ENCODE measurements at places on chromosomes 3 and 15.

DNA sequence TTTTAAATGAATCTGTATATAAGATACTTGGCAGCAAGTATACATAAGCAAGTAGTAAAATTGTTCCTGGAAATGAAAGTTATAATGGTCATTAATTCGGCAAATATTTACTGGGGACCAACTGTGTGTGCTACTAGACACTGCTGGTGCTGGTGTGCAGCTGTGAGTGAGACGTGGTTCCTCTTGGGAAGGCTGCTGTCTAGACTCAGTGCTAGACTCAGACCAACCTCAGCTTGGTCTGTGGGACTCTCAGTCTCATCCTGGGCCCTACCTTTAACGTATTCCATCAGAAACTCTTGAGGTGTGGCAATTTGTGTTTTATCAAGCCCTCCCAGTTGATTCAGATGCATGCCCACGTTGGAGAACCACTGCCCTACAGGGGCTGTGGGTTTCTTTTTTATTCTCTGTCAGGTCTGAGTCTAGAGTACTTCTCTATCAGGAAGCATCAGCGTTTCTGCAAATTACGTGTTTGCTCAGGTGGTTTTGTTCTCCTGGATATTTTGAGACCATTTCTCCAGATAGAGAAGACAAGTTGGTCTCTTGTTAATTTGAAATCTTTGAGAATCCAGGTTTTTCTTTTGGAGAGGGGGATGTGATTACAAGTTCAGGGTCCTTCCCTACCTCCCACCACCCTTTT, 6.8 kb downstream of the TLNRD1 start:
- no peak for DNase-seq

DNA sequence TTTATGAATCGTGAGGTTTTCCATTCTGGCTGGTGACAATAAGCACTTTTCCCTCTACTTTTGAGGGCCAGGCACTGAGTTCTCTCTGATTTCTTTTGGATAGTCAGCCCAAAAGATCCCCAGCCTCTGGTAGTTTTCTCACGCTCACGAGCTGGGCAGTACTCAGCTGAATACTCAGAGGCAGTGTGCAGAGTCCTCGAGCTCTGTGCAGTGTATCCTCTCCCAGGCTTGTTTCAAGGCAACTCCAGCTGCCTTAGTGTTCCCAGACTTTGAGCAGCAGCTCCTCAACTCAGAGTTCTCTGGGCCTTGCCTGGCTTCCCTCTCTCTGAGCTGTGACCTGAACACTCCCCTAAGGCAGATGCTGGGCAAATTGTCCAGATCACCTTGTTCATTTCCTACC, 59.1 kb upstream of the IQSEC1 start:
- no peak for DNase-seq

GRCh38 chr15:71526060-71526820, 284.1 kb upstream of the NR2E3 start:
- no peak for DNase-seq

DNA sequence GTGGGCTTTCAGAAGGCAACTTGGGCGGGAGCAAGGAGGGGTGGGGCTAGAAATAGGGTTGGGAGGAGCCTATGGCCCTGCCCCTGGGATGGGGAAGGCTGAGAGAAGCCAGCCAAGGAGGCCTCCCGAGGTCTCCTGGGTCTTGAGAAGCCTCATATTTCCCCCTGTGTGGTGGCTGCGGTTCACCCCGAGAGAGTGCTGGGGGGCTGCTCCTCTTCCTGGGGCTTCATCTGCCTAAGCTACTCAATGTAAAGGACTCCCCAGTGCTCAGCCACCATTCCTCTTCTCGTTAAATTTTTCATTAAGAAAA, 174.3 kb downstream of the SMAD6 start:
- DNase-seq, result no peak

DNA sequence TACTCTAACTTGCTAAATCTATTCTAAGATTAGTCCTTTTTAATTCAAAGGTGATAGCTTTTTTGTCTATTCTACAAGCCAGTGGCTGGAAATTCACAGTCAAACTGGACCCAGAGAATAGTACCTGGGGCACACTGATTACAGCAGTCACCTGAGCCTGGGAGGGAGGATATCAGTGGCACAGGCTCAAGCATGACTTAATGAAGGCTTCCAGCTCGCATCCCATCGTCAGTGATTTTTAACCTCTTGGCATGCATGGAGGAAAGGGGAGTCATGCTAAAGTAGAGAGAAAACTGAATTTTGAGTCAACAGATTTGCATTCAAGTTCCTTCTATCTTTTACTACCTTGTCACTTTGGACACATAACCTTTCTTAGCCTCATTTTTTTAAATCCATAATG, 24.8 kb downstream of the GOLIM4 start:
- no peak for DNase-seq

DNA sequence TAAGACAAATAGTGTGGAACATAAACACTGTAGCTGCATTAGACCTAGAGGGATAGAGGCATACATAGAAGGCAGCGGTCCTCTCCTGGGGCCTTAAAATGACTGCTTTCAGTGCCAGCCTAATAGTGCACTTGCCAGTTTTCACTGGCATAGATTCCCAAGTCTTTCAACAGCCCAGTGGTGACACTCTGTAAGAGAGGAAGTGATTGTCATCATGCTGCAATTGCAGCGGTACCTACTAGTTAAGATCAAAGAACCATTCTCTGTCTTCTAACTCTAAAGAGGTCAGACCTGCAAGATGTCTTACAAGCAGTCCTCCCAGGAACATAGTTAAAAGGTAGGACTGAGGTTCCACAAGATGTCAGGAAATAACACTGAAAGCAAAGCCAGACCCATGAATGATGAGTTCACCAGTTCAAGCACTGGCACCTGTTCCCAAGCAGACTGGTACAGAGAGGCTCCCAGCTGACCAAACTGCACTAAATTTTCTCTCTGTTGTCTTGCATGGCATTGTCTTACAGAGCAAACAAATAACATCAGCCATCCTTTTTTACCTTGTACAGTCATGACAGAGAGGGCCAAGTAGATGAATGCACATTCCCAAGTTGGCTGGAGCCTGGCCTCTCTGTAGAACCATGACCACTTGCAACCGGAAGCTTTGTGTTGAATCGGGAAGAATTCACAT, 100.5 kb upstream of the SKOR1 start:
- no peak for DNase-seq

DNA sequence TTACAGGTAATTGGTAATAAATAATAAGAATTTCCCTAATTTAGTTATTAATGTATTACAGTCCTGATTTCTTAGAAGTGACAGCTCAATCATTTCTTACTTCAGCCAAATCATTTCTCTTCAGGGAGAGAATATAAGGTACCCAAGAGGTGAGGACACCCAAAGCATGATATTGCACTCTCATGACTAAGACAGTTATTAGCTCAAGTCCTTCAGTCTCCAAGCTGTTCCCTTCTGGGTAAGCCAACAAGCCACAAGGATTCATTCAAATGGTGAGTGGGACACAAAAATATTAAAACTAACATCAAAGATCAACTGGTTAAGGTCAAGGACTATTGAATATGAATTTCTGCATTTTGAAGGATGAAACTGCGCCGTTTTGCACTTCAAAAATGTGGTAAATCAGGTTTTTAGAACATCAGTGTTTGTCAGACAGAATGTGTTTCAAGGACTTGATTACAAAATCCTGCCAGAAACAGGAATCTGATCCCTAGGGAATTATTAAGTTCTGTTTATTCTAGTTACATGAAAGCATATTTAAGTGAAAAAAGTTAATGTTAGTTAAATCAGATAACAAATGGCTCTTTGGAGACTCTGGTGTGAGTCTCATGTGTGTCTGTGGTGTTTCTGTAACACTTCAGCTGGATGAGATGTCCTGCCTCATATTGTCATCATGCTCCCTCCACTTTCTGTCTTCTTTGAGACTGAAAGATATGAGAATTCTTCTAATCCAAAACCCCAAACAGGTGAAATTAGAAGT, 101.7 kb upstream of the COL8A1 start:
- no peak for DNase-seq

DNA sequence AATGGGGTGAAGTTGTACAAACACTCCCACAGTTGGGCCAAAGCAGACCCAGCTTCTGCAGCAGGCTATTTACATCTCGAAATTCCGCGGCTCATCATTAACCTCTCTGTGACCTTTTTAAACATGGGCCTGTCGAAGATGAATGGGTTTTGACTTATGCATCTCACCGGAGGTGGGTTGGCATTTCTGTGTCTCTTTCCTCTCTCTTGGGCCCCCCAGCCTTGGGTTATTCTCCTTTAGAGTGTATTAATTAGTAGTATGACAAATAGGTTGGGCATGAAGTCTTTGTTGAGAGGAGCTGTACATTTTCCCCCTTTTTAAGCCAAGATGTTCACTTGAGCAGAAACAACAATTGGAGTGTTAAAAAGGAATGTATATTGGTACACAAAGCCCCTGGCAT, 9.8 kb downstream of the SMAD6 start:
- DNase-seq, result no peak

DNA sequence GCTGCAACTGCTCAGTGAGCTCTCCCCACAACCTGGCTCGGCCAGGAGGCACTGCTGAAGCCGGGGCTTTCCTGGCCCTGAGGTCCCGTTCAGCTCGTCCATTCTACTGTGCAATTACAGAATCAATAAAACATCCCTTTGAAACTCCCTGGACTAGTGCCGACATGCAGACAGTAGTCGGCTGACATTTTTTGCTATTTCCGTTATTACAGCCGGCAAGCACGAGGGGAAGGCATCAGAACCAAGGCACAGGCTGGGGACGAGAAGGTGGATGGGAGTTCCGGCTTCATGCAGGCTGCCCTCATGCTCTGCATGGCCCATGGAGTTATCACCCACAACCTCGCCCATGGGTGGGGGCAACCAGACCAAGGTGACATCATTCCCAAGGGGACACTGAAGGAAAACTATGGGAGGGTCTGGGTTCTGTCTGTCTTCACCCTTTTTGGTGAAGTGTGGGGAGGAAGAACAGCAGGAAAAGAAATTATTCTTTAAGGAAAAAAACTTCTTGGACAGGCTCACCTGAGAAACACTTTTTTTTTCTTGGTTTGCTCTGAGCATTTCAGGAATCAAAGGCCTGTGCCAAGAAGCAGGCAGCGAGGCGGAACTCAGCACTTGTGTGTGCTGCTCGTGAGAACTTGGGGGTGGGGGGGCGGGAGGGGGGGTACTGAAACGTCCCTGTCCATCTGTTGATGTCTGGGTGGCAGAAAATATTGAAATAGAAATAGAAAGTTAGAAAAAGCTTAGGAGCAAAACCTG, 154.5 kb downstream of the FOXP1 start:
- DNase-seq, result no peak

DNA sequence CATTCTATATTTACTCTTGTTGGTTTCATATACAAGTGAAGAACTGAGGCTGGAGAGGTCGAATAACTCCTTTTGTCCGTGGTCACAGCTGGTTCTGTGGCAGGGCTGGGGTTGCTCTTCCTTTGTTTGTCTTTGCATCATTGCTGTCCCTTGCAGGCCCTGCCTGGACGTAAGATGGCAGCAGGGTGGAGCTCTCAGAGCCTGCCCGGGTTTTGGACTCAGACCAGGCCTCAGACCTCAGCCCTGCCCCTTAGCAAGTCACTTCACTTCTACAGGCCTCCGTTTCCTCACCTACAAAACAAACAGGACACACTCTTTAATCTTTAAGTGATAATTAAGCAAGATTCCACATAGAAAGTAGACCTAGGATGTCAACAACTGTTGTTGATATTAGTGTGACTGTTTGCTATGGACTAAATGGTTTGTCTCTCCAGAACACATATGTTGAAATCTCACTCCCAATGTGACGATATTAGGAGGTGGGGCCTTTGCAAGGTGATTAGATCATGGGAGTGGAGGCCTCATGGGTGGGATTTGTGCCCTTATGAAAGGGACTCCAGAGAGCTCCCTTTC, 65.6 kb upstream of the PLXNA1 start:
- no peak for DNase-seq

GRCh38 chr15:70617076-70617910, 146.1 kb downstream of the UACA start:
- no peak for DNase-seq

GRCh38 chr15:36301947-36302346, 277.5 kb upstream of the CDIN1 start:
- DNase-seq, result no peak

DNA sequence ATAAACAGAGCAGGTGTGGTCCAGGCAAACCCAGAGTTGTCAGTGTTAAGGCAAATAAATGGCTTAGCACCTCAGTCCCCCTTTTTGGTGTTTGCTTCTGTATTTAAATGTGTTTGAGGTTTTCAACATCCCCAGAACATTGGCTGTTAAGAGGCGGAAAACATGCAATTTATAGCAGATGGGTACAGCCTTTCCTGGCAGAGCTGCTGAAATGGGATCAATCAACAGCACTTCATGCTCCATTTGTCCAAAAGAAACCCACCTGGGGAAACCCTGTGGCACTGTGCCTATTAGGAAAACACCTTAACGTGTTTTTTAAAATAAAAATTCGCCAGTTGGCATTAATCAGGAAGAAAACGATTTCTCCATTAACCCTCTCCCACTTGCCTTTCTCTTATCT, 135.4 kb downstream of the MCTP2 start:
- no peak for DNase-seq

- no peak for DNase-seq
Observed at GRCh38 chr3:17949101-17949500, 206.7 kb upstream of the TBC1D5 start.

DNA sequence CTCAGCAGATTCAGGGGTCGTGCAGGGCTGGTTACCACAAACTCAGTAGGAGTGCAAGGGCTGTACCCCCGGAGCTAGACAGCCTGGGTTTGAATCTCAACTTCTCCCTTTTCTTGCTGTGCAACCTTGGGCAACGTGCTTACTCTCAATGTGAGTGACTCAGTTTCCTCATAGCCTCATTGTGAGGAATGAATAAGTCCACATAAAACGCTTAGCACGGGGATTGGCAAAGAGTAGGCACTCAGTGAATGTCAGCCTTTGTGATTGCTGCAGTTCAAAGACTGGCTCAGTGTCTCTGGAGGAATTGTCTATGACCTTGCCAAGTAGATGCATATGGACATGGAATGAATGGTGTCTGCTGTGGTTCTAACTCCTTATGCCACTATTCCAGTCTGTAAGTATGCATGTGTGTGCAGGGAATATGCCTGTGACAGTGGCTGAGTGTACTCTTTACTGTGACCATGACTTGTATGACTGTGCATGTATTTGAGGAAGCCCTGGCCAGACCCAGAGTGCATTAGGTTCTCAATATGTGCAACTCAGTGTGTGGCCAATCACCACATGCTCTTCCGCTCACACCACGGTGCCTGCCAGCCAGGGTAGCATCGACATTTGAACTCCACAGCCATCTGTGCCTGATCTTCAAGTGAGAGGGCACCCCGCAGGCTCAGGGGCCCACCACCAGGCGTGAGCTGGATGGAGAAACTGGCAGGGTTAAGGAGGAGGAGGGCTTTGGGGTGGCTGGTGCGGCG, 900 bp upstream of the HYAL3 start:
- DNase-seq, result peak; percentile 23

DNA sequence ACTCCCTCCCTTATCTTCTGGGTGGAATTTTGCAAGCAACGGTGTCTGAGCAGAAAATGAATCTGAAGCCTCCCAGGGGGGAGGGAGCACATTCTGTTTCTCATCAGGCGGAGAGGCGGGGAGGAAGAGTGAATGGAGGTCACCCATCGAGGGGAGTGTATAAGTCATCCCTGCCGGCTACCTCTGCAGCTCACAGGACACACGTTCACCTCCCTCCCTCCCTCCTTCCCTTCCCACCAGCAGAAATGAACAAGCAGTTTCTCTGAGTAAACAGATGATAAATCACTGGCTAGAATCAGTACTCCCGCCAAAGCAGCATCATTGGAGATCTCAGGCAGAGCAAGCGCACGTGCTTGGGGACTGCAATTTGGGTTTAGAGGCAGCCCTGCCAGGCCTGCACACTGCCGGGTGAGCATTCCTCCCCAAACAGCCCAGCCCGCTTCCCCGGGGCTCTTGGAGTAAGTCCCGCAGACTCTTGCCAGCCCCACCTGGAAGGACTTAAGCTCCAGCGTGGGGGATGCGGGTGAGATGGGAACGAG, 38.3 kb downstream of the CPN2 start:
- no peak for DNase-seq
